SIG-M5 (cell line): ENCODE measurements at places on chromosomes 12 and 14.

DNA sequence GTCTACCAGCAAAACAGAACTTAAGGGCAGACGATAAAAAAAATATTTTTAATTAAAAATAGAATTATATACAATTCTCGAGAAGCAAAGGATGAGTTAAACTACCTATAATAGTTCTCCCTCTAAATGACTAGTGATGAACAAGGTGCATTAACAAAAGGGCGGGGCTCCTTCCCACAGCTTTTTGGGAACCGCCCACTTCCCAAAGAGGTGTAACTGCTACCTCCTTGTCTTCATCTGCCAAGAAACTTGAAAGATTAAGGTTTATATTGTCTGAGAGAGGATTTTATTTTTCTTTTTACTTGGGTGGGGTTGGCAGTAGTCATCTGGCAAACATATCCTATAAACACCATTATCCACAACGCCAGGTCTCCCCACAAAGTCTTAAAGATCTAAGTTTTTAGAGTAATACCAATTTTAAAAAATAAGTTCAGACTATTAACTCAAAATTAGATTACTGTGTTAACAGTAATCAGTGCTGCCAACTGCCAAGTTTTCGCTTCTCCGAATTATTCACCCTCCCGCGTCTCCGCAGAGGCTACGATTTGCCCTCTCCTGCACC is 938 bp downstream of the RALGAPA1 start:
- DNase-seq = no peak

- DNase-seq = no peak
Measured at GRCh38 chr12:122999986-123000420, 19.5 kb downstream of the ARL6IP4 start.

- no peak for DNase-seq
Measured at GRCh38 chr12:59763835-59764234, 168.0 kb downstream of the SLC16A7 start.

GRCh38 chr12:66024949-66025348 is 105.6 kb downstream of the LLPH start:
- DNase-seq = no peak

DNA sequence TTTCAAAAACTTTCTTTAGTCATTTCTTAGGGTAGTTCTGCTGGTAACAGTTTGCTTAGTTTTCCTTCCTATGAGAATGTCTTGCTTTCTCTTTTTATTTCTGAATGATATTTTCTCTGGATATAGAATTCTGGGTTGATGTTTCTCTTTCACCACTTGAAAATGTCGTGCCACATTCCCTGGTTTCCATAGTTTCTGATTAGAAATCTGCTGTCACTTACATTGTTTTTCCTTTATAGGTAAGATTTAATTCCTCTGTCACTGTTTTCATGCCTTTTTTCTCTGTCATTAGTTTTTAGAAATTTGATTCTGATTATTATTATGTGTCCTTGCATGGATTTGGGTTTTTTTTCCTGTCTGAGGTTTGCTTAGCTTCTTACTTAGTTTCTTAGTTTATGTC is 77.3 kb upstream of the PCNX4 start:
- DNase-seq = no peak

DNA sequence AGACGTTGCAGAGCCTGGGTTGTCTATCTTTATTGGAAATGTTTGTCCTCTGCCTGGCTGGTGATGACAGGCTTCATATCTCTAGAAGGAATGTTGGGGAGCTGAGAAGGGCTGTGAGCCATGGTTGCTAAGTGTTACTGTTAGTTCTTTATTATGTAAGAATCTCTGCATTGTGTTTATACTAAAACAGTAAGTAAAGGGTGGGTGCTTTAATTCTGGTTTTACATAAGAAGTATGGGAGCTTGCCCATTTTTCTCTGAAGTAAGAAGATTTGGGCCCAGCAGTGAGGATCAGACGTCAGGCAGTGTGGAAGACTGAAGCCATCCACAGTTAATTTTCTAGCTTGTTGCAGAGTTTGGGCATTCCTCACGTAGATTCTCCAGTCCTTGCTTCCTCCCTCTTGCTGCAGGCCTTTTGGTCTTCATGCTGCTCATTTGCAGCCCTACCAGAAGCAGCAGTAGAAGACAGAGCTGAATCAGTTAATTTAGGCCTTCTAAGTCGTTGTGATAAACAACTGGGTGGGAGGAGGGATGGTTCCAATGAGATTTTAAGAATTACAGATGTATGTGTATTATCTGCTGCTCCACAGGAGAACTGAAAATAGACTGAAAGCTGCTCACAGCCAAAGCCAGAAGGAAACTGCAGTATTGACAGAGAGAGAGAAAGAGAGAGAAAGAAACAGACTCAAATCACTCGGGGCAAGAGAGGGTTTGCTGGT is 21.4 kb downstream of the WNT5B start:
- no peak for DNase-seq

GRCh38 chr12:41992022-41992421 is 152.7 kb downstream of the GXYLT1 start:
- DNase-seq = no peak

DNA sequence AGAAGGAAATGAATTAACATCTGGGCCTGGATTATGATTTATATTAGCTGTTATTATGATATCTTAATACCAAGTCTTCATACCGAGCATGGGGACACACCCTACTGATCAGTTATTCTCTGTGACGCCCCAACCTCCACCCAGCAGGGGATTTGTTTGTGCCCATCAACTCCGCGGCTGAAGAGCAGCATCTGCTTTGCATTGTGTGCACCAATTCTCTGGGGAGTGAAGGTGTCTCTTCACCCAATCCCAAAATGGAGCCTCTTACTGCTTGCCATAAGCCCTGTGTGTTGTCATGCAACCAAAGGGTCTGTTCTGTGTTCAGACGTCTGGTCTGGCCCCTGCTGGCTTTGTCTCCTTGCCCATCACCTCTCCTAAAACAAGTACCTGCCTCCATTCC is 25.4 kb downstream of the DHRS2 start:
- DNase-seq = no peak

- no peak for DNase-seq
Measured at GRCh38 chr12:104049903-104050356, at the start of gene GLT8D2. Gene GLT8D2, minus strand, starts transcription at chr12:104050187. Its CDS starts 30,539 bp downstream, at chr12:104019648.

- no peak for DNase-seq
Measured at GRCh38 chr12:112848972-112849371, 57.4 kb downstream of the RPH3A start.

DNA sequence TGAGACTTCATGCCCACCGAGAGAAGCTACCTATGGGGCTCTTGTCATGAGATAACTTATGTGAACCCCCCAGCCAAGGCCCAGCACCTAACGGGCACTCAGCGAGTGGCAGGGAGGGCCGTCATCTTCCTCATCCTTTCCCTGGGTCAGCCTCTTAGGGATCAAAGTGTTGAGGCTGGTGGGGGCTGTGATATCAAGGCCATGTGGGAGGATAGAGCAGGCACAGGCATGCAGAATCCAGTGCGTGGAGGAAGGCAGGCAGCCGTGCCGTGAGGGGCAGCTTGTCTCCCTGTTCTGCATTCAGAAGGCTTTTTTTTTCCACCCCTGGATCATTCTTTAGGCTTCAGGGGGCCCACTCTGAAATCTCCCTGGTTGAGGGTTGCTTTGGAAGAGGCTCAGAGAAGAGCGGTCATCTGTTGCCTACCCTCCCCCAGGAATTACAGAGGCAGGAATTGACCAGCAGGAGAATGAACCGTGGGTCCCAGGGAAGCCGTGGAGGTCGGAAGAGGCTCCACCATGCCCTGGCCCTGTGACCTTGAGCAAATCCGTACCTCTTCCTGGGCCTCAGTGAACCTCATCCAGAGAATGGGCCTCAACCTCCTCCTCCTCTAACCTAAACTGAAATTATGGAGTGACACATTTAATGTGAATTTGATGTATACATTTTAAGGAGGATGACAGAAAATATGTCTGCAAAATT is 62.8 kb downstream of the BEGAIN start:
- no peak for DNase-seq

- no peak for DNase-seq
Measured at GRCh38 chr14:20711685-20712084, 23.1 kb downstream of the ANG start.

- no peak for DNase-seq
Measured at GRCh38 chr12:4911316-4911994, 1.8 kb downstream of the KCNA1 start.

GRCh38 chr14:23636317-23637211 is at the start of gene DHRS2:
Gene DHRS2, plus strand, starts transcription at chr14:23636364. Its CDS starts 2,501 bp downstream, at chr14:23638865.
- DNase-seq = no peak

DNA sequence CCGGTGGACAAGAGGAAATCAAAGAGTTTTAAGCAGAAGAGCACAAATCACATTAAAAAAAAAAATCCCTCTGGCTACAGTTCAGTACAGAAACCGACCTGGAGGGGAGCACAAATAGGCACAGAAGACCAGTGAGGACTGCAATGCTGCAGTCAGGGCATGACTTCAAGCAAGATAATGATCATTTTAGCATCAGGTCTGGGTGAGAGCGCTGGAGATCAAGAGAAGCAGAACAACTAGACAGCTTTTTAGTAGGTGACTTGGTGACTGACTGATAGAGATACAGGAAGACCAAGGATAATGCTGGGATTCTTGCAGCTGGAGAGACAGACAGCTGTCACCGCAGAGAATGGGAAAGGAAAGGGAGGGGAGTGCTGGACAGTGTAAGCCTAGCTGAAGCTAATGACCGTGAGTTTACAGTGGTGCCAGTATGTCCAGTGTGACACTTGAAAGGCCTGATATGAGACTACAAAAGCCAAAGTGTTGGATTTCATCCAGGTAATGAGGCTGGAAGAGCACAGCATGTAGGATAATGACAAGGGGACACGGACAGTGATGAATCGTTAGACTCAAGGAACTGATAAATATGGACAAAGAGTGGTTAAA is 5.6 kb downstream of the NFYB start:
- no peak for DNase-seq

DNA sequence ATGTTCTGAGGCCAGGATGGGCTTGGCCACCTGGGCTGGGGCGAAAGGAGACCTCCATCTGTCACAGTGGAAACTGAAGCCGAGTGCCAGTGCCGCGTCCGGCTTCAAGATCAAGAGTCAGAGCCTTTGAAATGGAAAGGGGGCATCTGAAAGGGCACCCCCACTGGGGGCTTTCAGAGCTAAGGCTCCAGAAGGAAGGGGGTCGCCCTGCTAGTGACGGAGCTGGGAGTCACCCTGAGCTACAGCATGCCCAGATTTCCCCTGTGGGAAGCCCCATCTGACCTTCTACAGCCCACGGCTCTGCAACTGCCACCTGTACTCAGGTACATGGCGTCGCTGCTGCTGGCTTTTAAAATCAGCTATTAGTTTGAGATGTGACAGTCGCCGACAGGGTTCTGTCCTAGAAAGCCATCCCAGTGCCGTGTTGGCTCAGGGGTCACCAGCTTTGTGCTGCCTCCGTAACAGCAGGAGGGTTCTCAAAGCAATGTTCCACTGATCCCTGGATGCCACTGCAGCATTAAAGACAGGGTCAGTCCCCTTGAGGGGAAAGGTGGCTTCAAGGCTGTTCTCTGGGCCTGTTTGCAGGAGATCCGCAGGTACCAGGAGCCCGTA is 31.5 kb downstream of the CCNK start:
- no peak for DNase-seq

DNA sequence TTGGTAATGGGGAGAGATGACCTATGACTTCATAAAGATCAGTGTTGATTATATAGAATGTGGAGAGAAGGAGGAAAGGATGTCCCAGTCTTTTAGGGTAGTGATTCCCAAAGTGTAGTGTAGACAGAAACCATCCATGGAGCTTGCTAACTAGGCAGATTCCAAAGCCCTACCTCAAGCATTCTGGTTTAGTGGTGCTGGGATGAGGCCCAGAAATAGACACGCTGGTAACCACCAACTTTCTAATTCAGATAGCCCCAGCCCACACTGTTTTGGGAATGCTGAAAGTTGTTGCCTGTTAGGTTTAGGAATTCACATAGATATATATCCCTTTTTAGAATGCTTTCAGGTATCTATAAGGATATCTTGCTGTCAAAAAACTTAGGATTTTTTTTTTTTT is 69.2 kb downstream of the STAB2 start:
- DNase-seq = no peak

GRCh38 chr12:1474574-1475153 is 119.7 kb downstream of the FBXL14 start:
- DNase-seq = no peak

DNA sequence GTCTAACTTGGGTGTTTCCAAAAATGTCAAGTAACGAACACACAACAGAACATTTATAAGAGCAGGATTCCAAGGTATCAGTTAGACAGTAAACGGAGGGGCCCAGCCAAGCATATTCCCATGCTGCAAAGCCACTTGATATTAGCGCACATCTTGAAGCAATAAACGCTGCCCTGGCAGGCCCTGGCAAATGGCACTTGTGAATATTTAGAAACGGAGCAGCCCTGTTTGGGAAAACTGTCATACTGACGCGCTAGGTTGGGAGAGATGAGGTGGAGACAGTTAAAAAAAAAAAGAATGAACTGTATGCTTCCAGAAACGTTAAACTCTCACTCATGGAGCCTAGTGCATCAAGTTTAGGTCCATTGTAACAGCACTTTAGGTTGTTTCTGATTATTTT is 9.3 kb downstream of the DGLUCY start:
- no peak for DNase-seq

GRCh38 chr14:100391724-100392123 is 68.6 kb downstream of the SLC25A47 start:
- DNase-seq = no peak

DNA sequence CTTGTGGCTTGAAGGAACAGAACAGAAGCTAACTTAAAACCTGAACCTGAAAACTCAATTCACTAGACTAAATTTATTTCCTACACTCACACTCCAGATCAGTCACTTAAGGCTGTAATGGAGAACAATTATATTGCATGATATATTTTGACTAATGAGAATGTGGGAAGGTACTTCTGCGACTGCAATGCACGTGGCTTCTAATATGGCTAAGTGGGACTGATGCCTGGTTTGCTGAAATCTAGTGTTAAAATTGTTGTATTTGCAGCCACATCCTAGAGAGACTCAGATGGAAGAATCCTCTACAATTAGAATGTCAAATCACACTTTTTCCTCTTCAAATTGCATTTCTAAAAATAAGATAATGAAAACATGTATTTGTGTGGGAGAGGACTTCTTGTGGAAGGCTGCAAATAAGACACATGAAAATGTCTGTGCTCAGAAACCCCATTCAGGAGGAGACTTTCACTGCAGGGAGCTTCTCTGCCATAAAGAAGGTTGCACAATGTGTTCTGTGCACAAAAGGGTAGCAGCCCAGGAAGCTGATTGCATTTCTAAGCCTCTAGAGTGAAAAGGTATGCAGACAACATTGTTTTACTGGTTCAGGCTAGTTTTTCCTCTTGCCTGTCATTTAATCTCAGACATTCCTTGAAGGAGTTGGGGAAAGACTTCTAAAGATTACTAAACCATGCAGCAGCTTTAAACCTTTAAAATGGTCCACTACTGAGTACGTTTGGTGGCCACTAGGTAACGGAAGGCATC is 224.3 kb downstream of the NEDD1 start:
- no peak for DNase-seq

GRCh38 chr14:38079268-38079667 is 128.4 kb upstream of the SSTR1 start:
- no peak for DNase-seq
